ENCODE measurements at places on chromosomes 5 and 9.

DNA sequence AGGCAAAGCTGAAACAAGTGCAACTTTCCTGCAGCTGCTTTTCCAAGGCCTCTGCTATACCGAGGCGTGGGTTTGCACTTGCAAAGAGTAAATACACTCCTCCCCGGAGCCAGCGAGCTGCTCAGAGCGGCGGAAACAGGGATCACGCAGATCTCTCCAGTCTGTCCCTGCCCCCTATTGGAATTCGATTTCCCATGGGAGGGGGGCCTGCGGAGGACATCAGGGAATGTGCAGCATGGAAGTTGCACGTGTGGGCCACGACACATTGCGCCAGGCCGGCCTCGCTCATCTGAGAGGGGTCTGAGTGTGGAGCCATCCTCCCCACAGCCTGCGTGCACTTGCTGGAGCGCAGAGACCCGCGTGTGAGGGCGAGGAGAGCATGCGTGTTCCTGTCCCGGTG, 104.3 kb upstream of the PHYKPL start:
- no peak for DNase-seq

- no peak for DNase-seq
Observed at GRCh38 chr9:68555437-68556150, 14.9 kb upstream of the TMEM252 start.

DNA sequence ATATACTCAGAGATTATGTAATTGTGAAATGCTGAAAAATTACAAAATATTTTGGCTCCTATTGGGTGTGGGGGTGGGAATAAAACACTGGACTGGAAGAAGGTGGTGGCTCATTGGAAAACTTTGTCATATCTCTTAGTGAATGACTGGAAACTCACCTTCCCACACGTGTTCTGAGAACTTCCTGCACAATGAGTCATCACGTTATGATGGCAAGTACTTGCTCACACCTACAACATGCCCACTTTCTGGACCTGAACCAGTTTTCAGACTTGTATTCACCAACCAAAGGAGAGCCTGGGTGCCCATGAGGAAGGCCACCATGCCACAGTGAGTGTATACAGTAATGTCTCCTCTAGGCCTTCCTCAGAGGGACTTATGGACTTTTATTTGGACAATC, 294.8 kb downstream of the ASTN2 start:
- DNase-seq: no peak

- no peak for DNase-seq
Observed at GRCh38 chr5:91283326-91283725, 99.8 kb downstream of the ARRDC3 start.
